GM04503 (cell line): ENCODE measurements at places on chromosomes 4 and X.

GRCh38 chrX:49037883-49038475, 5.2 kb downstream of the TFE3 start:
- DNase-seq: no peak

DNA sequence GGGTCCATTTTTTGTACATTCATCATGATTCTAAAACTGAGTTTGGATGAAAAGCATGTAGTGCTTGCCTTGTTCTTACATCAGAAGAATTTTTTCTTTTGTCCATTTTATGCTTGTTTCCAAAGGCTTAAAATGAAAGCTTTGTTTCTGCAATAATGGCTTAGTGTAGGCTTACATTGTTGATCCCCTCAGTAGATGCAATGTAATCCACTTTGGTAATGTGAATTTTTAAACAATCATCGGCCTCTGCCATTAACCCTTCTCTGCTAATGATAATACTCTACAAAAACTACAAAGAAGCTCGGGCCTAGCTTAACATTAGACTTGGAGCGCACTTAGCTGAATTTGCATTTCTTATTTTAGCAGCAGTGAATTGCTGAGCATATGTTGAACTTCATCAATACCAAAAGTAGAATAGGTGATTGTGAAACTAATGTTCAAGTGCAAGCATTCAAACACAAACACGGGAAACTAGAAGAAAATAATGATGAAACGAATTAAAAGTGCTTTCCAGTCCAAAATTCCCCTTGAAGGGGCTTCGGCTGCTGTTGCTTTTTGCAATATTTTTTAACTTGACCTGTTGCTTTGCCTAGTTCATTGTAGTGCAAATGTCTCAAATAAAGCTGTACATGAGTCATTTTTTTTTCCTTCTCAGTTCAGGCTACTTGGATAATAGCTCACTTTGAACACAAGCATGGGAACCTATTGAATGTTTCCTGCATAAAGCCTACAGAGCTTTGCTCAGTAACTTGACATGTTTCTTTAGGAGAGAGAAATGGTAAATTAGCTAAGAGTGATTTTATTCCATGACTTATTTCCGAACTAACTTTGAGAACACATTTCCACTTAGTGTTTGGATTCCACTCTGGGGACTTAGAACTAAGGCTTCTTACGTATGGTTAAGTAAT, 66.5 kb downstream of the SLIT2 start:
- no peak for DNase-seq

DNA sequence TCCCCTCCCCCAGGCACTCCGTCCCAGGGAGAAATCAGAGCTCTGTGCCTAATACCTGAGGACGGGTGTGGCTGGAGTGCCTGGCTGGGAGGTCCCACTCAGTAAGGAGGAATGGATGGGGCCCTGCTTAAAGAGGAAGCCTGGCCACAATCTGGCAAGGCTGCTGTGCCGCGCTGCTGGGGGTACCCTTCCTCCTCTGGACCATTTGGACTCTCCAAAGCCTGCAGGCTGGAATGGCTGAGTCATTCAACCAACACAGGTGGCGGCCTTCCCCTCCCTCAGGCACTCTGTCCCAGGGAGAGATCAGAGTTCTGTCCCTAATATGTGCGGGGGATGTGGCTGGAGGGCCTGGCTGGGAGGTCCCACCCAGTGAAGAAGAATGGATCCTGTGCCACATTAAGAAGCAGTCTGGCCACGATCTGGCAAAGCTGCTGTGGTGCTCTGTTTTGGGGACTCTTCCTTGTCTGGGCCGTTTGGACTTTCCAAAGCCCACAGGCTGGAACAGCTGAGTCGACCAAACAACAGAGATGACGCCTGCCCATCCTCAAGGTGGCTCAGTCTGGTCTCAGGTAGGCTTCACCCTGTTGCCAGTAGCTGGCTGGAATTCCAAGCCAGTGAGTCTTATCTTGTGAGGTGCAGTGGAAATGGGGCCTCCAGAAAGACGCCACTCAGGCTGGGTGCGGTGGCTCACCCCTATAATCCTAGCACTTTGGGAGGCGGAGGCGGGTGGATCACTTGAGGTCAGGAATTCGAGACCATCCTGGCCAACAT, 127.3 kb upstream of the HUWE1 start:
- DNase-seq: no peak

DNA sequence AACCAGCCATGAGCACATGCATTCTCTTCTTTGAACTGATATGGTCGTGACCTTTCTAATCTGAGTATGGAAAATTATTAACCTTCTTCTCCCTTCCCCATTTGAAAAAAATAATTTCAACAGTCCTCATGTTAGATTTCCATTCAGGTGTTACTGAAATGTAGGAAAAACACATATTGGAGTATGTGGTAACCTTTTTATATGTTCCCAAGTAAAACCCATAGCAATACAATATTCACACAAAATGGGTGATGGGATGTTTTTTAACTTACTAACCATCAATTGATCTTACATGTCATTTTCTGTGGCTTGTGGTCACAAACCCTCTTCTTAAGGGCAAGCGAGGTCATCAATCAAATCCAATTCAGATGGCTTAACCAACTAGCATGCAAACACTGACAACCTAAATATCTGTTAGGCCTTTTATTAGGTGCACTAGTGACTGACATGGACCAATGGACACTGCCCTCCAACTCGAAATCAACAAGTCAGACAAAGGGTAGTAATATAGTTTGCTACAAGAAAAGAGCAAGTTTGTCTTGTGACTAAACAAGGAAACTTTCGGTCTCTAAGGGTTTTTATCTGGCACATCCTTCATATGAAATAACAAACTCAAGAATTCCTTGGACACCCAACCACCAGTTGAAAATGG, 74.3 kb downstream of the CAMK2D start:
- DNase-seq: no peak

GRCh38 chr4:64715741-64716140, 306.5 kb upstream of the TECRL start:
- DNase-seq: no peak

DNA sequence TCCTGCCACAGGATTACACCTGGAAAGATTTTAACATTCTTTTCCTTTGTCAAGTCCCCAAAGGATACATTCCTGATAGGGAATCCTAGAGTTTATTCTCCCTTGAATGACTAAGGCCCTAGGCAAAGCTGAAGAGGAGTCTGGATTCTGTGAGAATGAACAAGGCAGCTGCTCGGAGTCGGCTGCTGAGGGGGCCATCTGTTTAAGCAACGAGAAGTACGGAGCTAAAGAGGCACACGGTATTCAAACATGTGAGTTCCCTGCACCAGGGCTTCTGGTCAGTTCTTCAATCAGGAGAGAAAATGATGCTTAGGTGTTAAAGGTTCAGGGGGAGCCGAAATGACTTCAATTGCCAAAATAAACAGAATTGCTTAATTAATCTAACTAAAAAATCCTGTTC, 97.6 kb downstream of the MGST2 start:
- DNase-seq: no peak
